ENCODE measurements at places on chromosomes 11 and 22.

- DNase-seq = no peak
These were observed 84.8 kb upstream of the HTATIP2 start for GRCh38 chr11:20278727-20279126.

DNA sequence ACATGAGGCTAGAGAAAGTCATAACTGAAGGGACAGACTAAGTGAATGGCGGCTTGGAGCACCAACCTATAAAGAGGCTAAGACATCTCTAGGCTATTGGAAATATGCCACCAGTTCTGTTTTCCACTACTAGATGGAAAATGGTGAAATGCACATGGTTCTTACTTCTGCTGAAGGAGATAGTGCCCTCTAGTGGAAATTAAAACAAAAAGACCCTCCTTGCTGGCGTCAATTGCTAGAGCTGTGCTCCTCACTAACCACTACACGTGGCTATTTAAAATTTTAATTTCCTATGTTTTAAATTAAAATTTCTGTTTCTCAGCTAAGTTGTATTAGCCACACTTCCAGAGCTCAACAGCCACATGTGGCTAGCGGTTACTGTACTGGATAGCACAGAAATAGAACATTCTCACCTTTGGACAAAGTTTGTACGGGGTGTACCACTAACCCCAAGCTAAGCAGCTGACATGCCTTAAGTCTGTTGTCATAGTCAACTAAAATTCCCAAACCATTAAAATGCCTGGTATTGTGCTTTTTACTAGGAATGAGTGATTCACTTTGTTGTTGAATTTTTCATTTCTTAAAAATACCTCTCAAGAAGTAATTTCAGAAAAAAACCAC is 34.1 kb upstream of the CALCA start:
- peak; percentile 76 for DNase-seq

DNA sequence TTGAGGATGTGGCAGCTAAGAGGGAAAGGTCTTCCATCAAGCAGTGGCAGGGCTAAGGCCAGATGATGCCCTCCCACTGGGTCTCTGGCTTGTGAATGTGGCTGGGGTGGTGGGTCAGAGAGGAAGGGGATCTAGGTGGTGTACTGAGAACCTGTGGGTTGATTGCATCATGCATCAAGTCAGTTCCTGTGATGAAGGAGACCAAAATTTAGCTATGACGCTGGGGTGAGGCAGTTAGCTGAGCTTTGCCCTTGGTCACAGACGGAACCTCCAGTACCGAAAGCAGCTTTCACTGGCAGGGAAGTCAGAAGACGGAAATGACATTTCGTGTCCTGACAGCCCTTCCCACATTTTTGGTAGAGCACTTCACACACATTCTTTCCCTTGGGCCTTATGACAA is 20.7 kb downstream of the ATG16L2 start:
- no peak for DNase-seq

GRCh38 chr11:14881576-14882193 is 10.3 kb downstream of the CYP2R1 start:
- no peak for DNase-seq

DNA sequence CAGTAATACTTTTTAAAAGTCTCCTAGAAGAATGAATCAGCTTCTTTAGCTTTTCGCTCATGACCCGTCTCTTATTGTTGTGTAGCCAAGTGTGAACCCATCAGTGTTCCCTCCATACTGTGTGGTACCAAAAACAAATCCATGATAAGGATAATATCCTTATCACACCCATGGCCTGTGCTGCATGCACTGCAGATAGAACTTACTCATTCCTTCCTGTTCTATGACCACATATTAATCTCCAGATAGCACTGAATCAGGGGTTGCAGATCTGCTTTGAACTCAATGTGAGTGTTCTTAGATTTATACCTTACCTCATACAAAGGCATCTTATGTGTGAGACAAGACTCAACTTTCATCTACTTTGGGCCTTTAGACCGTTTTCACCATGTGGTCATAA is 373.4 kb downstream of the JRKL start:
- no peak for DNase-seq
